ENCODE measurements at places on chromosomes 1 and 21.

GRCh38 chr1:2911421-2912178 lies 109.7 kb upstream of the ACTRT2 start:
- peak; percentile 62 for DNase-seq

GRCh38 chr1:39938856-39939255 lies 16.1 kb upstream of the MFSD2A start:
- DNase-seq: no peak

DNA sequence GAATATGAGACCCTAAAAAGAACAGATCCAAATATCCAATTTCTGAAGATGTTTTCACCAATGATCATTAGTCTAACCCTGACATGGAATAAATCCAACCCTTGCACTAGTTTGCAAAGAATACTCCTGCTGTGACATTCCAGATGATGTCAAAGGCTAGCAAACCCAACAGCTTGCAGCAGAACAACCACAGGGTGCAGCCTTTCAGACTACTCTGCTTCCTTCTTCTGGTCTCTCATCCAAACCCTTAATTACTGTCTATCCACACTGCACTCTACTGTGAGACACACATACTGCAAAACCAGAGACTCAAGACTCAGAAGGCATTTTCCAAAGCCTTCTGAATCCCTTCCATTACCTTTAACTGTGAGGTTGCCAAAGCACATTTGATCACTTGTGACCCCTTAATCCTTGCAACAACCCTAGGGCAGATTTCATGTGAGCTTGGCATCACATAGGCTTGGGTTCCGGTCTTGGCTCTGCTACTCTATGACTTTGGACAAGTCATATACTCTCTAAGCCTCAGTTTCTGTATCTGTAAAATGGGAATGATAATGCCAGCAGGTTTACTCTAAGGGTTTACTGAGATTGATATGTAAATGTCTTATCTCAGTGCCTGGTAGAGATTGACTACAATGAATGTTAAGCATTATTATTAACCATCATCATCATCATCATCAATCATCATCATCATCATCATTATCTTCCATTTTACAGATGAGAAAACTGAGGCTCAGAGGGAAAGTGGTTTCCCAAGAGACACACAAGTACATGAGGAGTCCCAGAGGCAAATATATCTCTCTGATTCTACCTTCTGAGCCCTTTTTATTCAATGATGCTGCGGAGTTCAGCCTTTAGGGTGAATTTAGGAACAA lies 94.5 kb downstream of the SYF2 start:
- no peak for DNase-seq

- DNase-seq: peak; percentile 26
Measured at GRCh38 chr1:100860397-100860991, 34.1 kb downstream of the EXTL2 start.

DNA sequence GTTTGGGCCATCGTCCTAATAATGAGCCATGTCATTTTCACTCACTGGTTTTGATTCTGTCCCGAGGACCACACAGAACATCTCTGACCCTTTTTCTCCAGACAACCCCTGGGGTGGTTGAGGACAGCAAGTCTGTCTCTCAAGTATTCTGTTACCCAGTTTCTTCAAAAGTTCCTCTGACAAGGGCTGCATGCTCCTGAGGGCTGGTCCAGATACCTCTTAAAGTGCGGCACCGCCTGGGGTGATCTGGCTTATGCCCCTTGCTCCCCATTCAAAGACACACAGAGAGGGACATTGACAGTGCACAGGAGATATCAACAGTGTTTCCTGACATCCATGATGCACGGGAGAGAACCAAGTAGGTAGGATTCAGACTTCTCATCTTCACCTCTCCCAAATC lies 132.9 kb upstream of the EDN2 start:
- no peak for DNase-seq

- no peak for DNase-seq
Measured at GRCh38 chr1:41629141-41629540, 144.7 kb upstream of the EDN2 start.

- DNase-seq: peak; percentile 63
Measured at GRCh38 chr1:4654764-4655673, 610 bp downstream of the AJAP1 start.

DNA sequence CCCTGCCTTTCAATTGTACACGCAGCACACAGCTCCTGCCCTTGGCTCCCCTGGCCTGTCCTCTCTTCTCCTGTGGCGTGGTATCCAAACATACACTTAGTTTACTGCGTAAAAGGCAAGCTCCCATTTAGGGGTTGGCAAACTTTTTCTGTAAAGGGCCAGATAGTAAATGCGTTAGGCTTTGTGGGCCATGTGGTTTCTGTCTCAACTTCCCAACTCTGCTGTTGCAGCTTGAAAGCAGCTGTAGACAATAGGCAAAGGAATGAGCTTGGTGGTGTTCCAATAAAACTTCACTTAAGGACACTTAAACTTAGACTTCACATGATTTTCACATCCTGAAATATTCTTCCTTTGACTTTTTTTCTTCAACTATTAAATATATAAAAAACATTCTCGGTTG lies 63.3 kb downstream of the RHOU start:
- no peak for DNase-seq

DNA sequence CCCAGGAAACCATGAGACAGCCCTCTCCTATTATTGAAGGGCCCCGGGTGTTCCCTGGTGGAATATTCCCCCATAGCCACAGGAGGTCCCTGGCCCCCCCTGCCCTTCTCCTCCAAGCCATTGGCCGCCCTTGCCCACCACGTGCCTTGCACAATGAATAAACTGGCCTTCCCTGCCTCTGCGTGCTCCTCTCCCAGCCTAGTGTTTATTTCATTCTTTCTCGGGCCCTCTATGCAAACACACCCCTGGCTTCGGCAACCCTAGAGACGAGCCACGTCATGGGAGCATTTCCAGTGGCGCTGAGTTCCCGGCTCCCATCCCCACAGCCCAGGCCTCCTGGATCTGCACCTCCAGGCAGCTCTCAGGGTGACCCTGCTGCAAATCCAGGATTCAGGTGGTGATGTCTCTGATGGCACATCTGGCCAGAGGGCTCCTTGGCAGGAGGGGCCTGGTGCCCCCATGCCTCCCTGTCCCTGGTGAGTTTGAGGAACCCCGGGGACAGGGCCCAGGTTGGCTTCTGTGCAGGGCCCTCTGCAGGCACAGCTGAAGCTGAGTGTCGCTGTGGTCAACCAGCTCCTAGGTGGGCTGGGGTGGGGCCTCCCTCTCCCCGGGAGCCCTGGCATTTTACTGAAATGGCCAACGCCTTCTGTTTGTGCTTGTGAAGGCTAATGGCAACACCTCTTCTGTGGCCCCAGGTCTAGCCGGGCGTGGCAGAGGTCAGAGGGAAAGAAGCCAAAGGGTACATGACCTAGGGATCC lies 6.2 kb downstream of the KRTAP10-12 start:
- no peak for DNase-seq

- no peak for DNase-seq
Measured at GRCh38 chr1:98260839-98261238, 340.0 kb upstream of the DPYD start.

- DNase-seq: no peak
Measured at GRCh38 chr1:94617957-94618739, 76.6 kb upstream of the F3 start.

DNA sequence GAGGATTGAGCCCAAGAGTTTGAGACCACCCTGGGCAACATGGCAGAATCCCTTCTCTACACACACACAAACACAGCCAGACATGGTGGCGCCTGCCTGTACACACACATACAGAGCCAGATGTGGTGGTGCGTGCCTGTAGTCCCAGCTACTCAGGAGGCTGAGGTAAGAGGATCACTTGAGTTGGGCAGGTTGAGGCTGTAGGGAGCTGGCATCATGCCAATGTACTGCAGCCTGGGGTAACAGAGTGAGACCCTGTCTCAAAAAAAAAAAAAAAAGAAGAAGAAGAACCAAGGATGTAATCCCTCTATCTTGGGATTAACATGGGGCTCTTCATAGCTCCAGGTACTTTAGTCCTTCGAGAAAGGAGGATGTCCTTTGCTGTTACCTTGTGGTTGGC lies 29.4 kb upstream of the PIGV start:
- no peak for DNase-seq

DNA sequence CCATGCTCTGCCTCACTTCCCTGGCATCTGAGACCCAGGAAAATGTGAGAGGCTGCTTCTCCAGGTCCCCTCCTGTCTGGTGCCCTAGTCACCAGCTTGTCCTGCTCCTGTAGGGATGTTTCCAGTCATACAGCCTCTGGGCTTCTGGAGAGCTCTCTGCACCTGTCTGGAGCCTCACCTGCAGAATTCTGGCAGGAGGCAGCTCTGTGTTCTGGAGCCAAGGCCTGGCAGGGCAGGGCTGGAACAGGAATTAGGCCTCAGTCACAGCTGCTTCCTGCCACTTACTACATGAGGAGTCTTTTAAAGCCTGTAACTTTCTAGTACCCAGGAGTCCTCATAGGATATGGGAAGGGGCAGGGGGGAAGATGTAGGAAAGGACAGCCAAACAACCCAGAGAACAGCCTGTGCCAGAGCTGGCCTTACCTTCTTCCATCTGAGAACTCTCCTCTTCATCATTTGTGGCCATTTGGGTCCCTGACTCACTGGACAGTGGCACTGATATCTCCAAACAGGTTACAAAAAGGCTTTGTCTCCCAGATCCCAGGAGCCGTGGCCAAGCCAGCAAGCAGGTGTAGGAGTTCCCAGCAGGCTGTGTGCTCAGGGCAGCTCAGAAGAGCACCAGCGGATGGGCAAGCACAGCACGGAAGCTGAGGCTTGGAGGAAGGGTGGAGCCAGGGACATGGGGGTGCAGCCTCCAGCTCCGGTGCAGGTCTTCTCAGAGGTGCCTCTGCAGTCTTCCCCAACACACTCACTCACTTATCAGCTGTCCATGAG lies 31.4 kb upstream of the ARTN start:
- DNase-seq: no peak

- no peak for DNase-seq
Measured at GRCh38 chr1:159030311-159030710, 20.6 kb downstream of the IFI16 start.

DNA sequence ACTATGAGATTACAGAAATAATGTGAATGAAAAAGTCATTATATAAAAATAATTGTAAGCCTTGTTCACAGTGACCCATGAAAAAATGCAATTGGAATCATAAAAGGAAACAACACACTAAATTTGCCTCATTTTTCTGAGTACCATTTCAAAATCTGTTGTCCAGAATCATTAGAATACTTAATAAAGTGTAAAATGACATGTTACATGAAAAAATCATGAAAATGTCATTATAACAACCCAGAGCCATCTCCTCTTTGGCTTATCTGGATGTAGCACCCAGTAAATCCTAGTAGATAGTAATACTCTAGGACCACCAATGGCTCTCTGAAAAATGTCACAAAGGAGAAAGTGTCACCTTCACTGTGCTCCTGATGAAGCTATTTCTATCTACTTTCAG lies 76.5 kb downstream of the DDAH1 start:
- DNase-seq: no peak

- DNase-seq: no peak
Measured at GRCh38 chr1:92299477-92300150, 755 bp downstream of the RPAP2 start.

GRCh38 chr1:8525216-8525557 lies 207.3 kb downstream of the SLC45A1 start:
- peak; percentile 70 for DNase-seq

DNA sequence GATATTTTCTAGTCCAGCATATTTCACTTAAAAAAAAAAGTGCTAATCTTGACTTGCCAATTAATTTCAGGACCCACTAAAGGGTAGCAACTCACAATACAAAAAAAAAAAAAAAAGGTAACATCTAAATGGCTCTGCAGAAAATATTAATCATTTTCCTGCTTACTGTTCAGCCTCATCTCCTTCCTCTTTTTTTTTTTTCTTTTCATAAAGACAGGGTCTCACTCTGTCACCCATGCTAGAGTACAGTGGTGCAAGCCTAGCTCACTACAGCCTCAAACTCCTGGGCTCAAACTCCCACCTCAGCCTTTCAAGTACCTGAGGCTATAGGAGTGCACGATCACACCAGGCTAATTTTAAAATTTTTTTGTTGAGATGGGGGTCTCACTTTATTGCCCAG lies 30.4 kb downstream of the TTC13 start:
- DNase-seq: no peak

- DNase-seq: peak; percentile 57
Measured at GRCh38 chr1:203320591-203321272, 15.4 kb downstream of the BTG2 start.

DNA sequence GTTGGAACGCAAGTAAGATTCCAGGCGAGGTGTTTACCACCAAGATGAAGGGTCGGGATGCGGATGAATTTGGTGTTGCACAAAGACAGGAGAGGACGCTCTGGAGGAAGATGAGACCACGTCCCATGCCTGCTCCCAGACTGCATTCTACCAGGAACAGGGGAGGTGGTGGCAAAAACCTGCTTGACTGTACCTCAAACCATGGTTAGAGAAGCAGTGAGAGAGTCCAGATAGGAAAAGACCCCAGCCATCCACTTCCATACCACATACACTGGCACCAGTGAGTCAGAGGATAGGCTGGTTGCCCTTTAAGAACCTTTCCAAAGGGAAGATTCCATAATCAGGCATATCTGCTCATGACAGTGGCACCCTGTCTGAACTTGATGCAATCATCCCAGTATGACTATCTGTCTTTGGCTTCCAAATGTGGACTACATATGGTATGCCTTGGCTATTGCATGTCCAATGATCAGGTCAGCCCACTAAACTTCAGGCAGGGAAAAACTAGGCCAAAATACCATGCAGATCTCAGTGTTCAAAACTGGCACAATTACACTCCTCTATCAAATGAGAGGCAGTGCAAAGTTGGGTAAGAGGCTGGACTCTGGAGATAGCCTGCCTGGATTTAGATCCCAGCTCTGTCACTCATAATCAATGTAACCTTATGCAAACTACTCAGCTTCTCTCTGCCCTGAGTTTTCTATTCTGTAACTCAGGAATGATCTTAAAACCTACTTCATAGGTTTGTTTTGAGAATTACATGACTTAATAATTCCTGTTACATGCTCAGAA lies 20.6 kb downstream of the NPR1 start:
- peak; percentile 27 for DNase-seq

DNA sequence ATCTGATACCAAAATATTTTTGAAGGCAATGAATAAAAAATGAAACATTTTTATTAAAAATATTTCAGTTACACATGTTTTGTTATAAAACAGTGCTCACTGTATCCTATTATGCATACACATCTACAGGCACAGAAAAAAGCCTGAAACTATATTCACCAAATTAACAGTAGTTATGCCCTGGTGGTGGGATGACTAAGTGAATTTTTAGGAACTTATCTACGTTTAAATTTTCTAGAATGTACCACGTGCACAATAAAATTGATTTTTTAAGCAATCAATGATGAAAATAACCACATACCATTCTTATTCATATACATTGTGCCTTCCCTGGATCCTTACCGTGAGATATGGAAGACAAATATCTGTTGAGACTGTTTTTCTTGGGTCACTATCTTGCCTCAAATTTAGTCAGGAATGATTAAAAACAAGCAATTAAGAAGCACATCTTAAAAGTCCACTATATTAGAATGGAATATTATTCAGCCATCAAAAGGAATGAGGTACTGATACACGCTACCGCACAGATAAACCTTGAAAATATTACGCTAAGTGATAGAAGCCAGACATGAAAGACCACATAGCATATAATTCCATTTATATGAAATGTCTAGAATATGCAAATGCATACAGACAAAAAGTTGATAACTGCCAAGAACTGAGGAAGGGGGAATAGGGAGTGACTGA lies 17.4 kb downstream of the TP53BP2 start:
- no peak for DNase-seq
